ENCODE measurements at places on chromosomes 6 and 20.
A peak's percentile ranks its signal among the peaks of the same experiment; 100 is the strongest.

DNA sequence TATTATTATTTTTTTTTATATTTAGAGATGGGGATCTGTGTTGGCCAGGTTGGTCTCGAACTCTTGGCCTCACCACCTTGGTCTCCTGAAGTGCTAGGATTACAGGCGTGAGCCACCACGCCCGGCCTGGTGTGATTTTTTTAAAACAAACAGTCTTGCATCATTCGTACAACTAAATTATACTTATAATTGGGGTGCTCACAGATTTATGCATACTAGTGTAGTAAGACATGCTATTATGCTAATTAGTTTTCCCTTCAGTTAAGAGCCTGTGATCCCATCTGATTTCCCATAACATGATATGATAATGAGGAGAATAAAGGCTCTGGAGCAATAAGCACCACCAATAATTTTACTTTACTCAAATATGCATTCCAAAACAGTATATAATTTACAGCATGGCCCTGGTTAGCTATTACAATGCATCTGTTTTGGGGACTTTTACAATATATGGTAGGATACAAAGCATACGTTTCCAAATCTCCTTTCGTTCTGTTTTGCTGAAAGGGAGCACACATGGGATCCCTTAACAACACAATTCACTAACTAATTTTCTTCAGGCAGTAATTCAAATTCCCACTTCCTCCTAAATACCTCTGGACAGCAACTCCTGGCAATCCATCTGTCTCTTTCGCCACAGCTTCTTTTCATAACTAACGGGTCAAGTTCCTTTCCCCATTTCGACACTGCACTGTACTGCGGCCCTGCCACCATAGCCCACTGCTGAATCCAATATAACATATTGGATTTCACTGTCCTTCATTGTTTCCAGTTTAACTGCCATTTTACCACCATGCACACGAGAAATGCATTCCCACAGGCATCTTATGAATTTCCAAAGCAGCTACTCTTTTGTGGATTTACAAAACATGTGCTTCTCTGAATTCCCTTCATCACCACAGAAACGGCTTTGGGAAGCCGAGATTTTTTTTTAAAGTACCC is 1.7 kb downstream of the NUDT3 start:
- peak; percentile 59 for DNase-seq

DNA sequence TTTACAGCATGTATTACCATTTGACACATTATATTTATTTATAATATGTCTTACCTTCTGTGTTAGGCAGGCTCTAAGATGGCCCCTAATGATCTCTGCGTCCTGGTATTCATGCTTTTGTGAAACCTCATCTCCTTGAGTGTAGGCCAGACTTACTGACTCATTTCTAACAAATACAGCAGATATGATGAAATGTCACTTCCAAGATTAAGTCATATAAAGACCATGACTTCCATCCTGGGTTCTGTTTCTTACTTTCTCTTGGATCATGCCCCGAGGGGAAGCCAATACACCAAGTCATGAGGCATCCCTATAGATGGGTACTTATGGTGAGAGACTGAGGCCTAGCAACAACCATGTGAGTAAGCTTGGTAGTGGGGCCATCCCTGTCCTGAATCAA is 30.2 kb downstream of the ZHX3 start:
- peak; percentile 80 for DNase-seq

GRCh38 chr20:10662661-10663458 is 10.9 kb downstream of the JAG1 start:
- DNase-seq = peak; percentile 1

DNA sequence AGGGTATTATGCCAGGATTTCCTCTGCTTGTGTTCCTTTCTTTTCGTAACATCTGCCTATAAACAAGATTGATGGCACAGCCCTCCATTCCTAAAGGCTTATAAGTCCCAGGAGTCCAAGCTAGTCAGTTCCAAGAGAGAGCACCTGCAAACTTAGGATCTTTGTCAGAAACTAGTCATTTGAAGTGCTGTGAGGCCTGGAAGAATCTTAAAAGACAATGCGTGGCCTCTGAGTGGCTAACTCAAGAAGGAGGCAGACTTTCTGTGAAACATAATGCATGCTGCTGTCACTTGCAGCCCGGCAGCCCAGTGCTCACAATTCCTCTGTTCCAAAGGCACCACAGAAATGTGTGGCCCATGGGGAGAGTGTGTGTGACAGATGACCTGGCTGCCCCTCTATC is 135.0 kb upstream of the SUPT3H start:
- DNase-seq = no peak

DNA sequence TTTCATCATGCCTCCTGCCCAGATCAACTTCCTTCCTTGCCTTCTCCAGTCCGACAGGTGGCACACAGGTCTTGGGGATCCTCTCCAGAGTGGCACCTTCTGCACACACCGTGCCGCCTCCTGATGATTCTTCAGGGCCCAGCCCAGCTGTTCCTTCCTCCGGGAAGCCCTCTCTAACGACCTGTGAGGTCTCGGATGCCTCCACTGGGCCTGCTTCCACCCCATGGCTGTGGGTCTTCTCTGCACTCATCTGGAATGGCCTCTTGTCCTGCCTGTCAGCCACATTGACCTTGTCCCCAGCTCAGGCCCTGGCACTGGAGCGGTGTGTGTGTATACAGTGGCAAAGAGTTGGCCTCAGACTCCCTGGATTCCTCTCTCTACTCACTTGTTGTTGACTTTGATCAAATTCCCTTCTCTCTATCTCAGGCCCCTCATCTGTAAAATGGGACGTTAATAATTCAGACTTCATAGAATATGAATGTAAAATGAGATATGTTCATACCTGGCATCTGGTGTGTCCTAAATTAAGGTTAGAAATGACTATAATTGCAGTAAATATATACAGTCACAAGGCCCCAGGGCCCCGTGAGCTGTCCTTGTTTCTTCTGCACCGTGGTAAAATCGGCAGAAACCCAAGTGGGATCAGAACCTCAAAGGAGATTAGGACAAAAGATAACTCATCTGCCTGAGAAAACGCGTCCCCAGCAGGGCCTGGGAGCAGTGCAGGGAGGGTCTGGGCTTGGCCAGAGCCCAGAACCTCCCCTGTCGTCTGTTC is 1.5 kb downstream of the FAM210B start:
- no peak for DNase-seq

DNA sequence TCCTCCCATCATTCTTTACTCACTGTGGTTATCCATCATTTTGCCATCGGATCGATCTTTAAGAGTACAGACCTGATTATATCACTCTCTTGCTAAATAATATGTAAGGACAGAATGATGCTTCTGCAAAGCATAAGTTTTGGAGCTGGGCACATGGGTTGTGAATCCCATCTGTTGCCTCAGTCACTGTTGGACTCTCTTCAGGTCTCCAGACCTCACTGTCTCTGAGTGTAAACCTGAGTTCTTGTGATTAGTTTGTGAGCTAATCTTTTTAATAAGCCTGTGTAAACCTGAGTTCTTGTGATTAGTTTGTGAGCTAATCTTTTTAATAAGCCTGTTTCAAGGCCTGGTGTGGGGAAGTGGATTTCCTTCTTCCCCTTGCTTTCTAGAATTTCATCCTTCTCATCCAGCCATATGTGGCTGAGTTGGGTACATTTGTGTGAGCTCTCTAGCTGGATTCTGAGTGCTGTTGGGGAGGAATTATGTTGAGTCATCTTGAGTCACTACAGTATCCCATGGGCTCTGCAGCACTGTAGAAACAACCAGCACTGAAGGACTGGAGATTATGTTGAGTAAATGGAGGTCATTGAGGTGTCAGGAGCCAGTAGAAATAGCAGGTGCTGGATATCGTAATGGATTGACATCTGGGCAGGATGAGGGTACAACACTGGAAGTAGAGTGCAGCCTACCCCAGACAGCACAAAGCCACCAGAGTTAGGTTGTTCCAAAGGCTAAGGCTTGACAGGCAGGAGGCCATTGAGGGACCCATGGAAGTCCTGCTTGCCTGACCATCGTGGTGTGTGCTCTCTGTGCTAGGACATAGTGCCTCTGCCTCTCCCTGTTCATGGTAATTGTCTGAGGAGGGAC is 52.4 kb downstream of the SCAND1 start:
- peak; percentile 89 for DNase-seq

DNA sequence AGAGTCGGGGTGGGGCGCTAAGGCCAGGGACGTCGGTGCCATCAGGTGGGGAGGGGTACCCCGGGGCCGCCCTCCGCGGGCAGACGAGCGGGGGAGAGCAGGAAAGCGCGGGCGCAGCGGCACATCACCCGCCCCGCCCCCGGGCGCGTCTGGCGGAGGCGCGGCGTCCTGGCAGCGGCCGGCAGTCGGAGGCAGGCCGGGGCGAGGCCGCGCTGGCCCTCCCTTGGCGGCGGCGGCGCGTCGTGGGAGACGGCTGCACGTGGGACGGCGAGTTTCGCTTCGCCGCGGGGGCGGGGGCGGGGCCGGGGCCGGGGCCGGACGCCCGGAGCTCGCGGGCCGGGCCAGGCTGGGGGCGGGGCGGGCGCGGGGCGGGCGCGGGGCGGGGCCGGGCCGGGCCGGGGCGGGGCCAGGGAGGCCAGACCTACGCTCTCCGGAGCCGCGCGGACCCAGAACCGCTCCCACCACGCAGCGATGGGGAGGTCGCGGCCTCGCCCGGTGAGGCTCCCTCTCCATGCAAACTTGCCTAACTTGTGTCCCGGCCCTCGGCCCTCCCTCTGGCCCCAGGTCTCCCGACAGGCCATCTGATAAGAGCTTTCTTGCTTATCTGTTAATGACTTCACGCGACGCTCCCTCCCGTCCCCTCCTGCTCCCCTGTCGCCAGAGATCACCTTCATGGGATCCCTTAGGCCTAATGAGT is 12.5 kb downstream of the ITPR3 start:
- DNase-seq = peak; percentile 60

- DNase-seq = no peak
Measured at GRCh38 chr6:35600659-35601125, 88.0 kb upstream of the TULP1 start.

- peak; percentile 37 for DNase-seq
Measured at GRCh38 chr20:3677733-3678132, 4.1 kb downstream of the ADAM33 start.

GRCh38 chr20:50850721-50851286 is 55.9 kb downstream of the BCAS4 start:
- no peak for DNase-seq

- DNase-seq = no peak
Measured at GRCh38 chr6:30657454-30657853, 10.5 kb downstream of the C6orf136 start.

- DNase-seq = no peak
Measured at GRCh38 chr20:4369798-4370124, 351.9 kb upstream of the PRND start.

GRCh38 chr6:118218156-118218555 is 311.1 kb downstream of the SLC35F1 start:
- DNase-seq = no peak

DNA sequence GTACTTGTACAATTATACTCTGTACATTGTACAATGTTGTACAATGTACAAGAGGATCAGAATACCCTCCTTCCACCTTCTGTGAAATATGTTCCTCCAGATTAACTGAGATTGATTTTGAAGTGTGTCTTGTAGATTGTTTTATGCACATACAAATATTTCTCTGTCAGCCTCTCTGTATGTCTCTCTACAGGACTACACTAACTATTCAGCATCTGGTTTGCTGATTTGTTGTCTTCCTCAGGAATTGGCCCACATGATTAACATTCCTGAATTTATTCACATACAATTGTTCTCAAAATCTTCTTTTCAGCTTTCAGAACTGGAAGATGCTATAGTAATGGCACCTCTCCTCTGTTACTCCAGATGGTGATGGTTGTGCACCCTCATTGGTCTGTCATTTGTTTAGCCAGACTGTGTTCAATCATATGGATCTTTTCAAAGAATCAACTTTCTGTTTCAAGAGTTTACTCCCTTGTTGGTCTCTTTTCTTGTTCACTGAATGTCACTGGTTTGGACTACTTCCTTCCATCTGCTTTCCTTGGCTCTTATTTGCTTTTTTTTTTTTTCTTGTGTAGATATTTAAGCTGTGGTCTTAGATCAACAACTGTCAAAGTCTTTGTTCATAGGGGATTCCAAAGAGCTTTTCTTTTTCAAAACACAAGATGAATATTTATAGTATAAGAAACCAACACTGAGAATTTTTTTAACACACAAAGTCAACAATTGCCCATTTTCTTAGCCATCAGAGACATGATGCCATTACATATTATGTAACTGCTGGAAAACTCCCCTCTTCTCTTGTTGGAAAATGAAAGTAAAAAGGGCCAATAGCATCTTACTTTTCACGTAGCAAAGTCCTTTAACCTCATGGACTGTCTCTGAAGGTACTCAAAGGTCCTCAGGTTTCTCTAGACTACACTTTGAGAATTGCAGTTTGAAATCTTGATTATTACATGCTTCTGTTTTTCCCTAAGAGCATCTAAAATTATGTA is 67.9 kb downstream of the LPA start:
- no peak for DNase-seq

- DNase-seq = no peak
Measured at GRCh38 chr20:32805721-32806120, 14.0 kb upstream of the MAPRE1 start.

- DNase-seq = peak; percentile 14
Measured at GRCh38 chr6:87378947-87379346, 28.8 kb upstream of the CFAP206 start.

- no peak for DNase-seq
Measured at GRCh38 chr6:106167096-106167814, 81.1 kb downstream of the PRDM1 start.

- no peak for DNase-seq
Measured at GRCh38 chr20:2365091-2365490, 15.6 kb upstream of the TGM6 start.

DNA sequence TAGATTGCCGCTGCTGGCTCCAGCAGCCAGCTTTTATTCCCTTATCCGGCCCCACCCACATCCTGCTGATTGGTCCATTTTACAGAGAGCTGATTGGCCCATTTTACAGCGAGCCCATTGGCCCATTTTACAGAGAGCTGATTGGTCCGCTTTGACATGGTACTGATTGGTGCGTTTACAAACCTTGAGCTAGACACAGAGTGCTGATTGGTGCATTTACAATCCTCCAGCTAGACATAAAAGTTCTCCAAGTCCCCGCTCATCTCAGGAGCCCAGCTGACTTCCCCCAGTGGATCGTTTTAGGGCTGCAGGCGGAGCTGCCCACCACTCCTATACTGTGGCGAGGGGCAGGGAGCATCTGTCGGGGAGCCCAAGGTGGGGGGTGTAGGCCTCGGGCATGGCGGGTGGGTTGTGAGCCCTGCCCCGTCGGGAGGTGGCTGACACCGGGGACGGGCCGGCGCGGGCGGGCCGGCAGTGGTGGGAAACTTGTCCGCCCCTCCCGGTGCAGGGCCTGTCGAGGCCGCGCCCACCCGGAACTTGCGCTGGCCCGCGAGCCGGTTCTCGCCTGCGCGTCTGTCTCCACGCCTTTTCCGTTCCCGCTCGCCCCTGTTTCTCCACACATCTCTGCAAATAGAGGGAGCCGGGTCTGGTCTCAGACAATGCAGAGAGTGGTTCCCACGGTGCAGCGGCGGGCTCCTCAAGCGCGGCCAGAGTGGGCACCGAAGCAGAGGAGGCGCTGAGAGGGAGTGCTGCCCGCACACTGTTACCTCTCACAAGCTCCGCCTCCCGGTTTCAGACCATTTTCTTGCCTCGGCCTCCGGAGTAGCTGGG is 86.1 kb upstream of the STMND1 start:
- DNase-seq = peak; percentile 15

- DNase-seq = no peak
Measured at GRCh38 chr6:16512544-16513290, 248.5 kb downstream of the ATXN1 start.
